ENCODE measurements at places on chromosomes 12 and 14.

DNA sequence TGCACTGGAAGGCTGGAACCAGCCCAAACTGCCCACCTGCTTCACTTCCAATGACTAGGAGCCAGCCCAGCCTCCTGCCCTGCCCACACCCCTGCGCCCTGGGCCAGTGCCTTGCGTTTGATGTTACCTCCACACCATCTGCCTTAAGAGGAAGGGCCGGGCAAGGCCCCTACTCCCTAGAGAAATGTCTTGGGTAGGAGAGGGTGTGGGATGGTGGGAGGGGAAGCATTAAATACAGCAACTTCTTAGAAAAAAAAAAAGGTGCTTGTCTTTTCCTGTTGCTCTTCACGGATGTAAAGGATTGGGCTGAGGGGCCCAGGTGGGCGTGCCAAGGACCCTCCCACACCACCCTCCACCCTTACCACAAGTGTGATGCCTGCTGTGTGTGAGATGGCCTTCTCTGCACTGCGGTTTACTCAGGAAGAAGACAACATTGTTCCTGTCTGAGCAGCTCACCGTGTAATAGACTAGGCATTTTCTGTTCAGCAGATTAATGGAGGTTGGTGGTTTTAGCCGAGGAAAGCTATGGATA, 99.9 kb downstream of the NINJ2 start:
- no peak for DNase-seq

GRCh38 chr14:101821528-101821927, 60.0 kb downstream of the PPP2R5C start:
- DNase-seq: no peak

- DNase-seq: no peak
Observed at GRCh38 chr14:21521501-21521900, 4.6 kb downstream of the SALL2 start.

GRCh38 chr12:124281309-124281708, 13.6 kb upstream of the RFLNA start:
- DNase-seq: no peak

DNA sequence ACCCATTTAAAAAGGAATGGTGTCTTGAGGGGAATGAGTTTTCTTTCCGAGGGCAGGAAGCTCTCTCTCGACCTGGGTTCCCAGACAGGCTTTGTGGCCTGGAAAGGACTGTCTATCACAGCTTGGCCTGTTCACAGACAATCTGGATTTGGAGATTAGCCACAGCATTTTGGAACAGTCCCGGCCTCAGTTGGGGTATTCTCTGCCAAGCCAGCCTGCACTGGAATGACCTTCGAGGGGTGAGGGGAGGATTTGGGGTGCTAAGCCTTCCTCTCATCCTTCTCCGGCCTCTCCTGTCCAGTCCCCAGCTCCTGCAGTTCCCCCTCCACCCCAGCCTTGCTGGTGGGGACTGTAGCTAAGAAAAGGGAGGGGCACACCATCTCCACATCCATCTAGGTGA, 13.0 kb downstream of the TBX5 start:
- DNase-seq: no peak

GRCh38 chr14:71143381-71144290, 236.4 kb downstream of the PCNX1 start:
- no peak for DNase-seq

- no peak for DNase-seq
Observed at GRCh38 chr12:42015051-42015461, 129.6 kb downstream of the GXYLT1 start.

GRCh38 chr14:104751539-104752422, 1.2 kb upstream of the SIVA1 start:
- peak; percentile 63 for DNase-seq
